Retina (tissue), 1 donor: ENCODE measurements at places on chromosomes 7 and 10.
A peak's percentile ranks its signal among the peaks of the same experiment; 100 is the strongest.

DNA sequence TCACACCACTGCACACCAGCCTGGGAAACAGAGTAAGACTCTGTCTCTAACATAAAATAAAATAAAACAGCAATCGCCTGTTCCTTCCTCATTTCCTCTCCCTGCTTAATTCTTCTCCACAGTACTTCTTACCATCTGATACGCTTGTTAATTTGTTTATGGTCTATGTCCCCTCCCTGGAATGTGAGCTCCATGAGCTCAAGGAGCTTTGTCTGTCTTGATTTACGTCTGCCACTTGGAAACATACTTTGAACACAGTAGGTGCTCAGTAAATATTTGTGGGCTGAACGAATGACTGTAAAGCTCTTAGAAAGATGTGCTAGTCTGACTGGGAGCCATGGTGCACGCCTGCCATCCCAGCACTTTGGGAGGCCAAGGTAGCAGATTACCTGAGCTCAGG, 9.1 kb upstream of the STX1A start:
- DNase-seq, result no peak

- peak; percentile 54 for DNase-seq
Measured at GRCh38 chr7:155961241-155962190, 149.3 kb upstream of the SHH start.

GRCh38 chr10:58515291-58515941, 2.7 kb downstream of the BICC1 start:
- DNase-seq, result no peak

GRCh38 chr7:115984105-115984504, 46.5 kb downstream of the TFEC start:
- DNase-seq, result no peak

DNA sequence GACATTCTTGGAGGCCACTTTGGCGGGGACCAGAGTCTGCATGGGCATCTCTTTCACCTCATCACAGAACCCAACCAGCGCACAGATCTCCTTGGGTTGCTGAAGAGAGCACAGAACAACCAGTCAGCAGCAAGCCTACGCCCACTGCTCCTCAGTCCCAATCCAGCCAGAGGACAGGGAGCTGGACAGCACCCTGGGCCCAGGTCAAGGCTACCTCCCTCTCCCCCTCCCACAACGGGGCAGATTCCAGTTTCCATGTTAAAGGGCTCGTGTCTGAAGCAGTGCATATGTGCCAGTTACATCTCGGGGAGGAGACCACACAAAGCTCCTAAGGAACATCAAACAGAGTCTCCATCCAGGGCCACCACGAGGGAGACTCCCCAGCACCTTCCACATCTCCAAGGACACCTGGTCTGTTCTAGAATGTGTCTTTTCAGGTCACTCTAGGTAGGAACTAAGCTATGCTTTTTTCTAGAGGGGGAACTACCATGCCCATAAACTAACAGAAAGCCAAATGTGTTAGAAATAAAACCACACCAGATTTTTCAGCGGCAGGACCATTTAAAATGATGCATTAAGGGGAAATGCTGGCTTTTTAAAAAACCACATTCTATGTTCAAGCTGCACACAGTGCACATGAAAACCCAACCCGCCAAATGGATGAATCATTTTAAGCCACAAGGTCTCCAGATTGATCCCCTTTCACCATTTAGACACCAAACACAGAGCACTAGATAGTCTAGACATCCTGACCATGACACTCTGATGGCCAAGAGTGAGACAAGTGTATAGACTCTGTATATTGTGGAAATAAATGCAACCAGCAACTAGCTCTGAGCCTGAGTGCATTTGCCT, 28.9 kb downstream of the PSAP start:
- DNase-seq, result no peak

GRCh38 chr7:97801108-97801507, 69.2 kb downstream of the TAC1 start:
- no peak for DNase-seq
